ENCODE measurements at places on chromosomes 5 and 9.

DNA sequence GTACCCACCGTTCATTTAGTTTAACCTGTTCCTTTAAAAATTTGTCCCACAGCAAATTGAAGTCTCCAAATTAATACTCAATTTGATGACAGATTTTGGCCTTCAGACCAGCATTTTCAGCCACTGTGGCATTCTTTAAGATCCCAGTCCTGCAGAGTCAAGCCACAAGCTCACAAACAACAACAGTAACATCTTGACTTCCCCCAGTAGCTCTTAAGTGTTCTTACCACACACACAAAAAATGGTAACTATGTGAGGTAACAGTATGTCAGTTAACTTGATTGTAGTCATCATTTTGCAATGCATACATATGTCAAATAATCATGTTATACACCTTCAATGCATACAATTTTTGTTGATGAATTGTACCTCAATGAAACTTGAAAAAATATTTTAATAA, 247.9 kb downstream of the LURAP1L start:
- DNase-seq: no peak

GRCh38 chr9:137452761-137453642, 6.1 kb downstream of the NSMF start:
- DNase-seq: no peak

GRCh38 chr9:27495480-27496134, 28.5 kb upstream of the IFNK start:
- DNase-seq: no peak

- no peak for DNase-seq
These were observed 29.7 kb downstream of the C9orf85 start for GRCh38 chr9:71941060-71941568.

DNA sequence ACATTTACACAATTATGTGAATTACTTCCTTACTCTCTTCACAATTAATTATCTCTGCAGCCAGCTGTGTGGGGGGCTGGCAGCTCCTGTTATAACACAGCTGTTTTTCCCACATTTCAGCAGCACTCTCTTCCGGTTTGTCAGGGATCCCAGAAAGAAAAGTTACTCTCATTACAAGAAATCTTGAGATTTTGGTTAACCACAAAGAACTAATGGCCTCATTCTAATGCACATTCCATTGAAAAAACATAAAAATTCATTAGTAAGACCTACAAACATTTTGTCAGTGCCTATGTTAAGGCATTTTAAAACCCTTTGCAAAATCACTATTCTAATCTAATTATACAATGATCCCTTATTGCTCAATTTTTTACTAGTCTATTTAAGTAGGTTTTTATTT, 64.1 kb downstream of the PDE4D start:
- no peak for DNase-seq

- DNase-seq: peak; percentile 16
These were observed 5.2 kb upstream of the ZDHHC11 start for GRCh38 chr5:855771-856530.

DNA sequence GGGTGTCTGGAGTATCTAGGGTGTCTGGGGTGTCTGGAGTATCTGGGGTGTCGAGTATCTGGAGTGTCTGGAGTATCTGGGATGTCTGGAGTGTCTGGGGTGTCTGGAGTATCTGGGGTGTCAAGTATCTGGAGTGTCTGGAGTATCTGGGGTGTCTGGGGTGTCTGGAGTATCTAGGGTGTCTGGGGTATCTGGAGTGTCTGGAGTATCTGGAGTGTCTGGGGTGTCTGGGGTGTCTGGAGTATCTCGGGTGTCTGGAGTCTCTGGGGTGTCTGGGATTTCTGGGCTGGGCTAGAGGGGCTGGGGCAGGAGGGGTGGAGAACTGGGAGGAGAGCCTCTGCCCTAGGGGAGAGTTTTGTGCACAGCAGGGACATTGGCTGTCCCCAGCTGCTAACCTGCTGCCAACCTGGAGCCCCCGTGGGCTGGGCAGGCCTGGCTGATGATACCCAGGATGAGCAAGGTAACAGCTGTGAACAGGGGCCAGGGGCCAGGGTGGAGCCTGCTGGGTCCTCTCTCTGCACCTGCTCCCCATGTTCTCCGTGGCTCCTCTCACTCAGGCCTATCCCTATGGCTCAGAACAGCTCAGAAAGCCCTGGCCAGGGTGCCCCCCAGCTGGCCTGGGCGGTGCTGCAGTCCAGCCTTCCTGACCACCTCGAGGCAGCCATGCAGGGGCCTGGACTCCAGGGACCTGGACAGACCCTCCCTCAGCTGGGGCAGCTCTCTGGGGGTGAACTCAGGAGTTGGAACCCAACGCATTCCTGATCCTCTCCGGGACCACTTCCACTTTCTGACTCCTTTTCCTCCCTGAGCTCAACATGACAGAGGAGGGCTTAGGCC, 29.9 kb downstream of the LHX3 start:
- no peak for DNase-seq

DNA sequence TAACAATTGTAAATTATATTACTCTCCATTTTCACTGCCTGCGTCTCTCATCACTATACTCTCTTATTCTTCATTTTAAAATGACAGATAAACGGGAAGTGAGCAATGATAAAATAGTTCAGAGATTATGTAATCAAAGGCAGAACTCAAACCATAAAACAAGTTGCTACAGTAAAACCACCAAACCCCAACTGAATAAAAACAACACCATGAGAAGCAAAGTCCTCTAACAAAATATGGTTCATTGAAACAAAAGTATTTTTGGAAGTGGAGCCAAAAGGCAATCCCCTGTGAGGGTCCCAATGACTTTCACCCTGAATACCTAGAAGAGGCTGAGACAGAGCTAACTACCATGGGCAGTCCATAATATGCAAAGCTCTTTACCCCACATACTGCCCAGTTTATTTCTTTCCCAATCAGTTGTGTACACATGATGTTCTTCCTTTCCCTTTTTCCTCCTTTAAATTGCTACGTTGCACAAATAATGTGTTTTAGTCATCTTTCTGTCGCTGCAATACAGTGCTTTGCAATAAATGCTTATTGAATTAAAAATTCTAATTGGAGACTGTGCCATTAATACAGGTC, 64.0 kb upstream of the PTGER4 start:
- no peak for DNase-seq

- no peak for DNase-seq
These were observed 92.6 kb downstream of the TENT4A start for GRCh38 chr5:6805841-6806240.

DNA sequence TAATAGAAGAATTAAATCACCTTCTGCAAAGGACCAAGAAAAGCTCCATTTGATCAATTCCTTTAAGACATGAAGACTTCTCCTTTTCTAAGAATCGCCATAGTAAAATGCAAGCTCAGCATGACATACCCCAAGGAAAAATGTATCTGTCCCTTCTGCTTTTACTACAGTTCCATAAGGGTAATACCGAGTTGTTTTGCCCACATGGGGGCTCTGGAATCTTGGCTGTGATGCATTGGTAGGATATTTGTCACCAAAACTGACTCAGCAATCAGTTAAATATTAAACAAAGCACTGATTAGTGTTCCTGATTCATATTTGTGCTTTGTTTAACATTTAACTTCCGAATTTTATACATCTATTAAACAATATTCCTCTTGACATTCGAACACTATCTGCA, 24.3 kb upstream of the KCNIP1 start:
- DNase-seq: peak; percentile 74

DNA sequence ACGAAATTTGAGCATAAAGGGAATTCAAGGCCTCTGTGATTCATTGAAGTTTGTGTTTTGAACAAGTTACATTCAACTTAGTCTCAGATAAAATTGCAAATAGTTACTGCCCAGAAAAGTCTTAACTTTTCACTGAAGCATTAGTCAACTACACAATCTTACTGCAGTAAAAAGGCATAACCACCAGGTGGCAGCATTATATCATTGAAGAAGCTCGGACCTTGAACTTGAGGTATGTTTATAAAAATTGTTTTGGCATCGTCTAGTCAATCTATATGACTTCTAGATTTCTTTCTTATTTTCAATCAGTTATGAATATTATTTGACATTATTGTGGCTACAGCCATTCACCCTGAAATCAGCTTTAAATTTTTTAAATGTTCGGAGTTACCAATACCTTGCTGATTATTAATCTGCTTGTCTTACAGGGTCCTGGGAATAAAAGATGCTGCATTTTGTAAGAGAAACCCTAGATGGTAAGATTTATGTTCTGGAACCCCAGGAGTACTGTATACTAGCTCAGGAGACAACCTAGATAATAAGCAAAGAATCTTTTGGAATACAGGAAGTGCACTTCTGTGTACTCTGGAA, 83.9 kb upstream of the GRAMD2B start:
- DNase-seq: peak; percentile 38

GRCh38 chr5:59620535-59621212, 272.9 kb downstream of the PDE4D start:
- DNase-seq: no peak

GRCh38 chr5:56974241-56974640, 22.3 kb upstream of the MIER3 start:
- no peak for DNase-seq

DNA sequence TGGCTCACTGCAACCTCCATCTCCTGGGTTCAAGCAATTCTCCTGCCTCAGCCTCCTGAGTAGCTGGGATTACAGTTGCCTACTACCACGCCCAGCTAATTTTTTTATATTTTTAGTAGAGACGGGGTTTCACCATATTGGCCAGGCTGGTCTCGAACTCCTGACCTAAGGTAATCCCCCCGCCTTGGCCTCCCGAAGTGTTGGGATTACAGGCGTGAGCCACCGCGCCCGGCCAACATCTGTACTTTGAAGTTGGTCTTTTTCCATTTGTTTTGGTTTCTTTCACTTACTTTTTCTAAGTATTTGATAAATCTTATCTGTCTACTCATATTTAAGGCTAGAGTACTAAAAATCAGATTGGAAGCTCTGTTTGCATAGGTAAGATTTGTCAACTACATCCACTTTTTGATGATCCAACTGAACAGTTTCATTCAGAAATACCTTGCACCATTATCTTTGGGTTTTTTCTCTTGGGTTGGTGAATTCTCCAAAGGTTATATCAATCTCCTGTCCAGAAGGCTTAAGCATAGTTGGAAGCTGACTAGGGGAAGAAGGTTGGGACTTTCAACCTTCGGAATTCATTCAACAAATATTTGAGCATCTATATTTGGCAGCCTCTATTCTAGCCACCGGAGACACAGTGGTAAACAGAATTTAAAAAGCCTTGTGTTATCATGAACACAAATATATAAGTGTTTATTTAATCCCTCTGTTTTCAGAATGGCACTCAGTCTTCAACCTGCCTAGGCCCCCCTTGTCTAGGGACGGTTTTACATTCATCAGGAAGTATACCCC, 489.1 kb downstream of the RAB3C start:
- DNase-seq: no peak

DNA sequence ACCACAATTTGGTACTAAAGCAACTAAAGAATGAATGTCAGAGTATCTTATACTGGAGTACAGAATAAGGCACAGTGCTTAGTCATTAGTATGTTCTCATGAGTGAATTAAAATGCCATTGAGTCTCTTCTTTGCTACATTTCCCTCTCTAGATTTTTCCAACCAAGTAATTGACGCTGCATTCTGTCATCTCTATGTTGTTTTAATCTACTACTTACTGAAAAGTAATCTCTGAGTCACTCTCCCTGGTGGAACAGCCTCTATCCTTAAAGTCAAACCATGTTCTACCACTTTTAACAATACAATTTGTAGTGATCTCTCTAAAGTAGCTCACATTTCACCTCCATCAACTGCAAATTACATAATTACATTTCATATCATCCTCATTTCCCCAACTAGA, 495.1 kb downstream of the CDH18 start:
- no peak for DNase-seq

GRCh38 chr9:89889865-89890264, 285.1 kb downstream of the GADD45G start:
- no peak for DNase-seq

- no peak for DNase-seq
These were observed 429.8 kb downstream of the SPATA31D1 start for GRCh38 chr9:82418334-82418733.

DNA sequence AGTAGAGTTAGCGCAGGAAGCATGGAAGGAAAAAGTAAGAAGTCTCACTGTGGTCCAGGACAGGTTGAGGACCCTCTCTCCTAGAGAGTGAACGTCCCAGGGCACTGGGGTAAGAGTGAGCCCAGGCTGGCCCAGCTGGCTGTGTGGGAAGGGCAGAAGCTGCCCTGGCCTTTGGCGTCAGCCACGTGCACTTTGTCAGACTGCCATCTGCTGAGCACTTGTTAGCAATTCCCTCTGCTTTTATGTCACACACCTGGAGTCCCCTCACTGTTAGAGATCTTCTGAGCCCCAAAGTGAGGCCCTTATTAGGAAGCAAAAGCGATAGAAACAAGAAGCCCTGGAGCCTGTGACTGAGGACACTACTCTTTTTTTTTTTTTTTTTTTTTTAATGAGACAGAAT, 79.1 kb downstream of the UGCG start:
- DNase-seq: no peak

GRCh38 chr9:102867488-102867887, 127.6 kb upstream of the CYLC2 start:
- no peak for DNase-seq

DNA sequence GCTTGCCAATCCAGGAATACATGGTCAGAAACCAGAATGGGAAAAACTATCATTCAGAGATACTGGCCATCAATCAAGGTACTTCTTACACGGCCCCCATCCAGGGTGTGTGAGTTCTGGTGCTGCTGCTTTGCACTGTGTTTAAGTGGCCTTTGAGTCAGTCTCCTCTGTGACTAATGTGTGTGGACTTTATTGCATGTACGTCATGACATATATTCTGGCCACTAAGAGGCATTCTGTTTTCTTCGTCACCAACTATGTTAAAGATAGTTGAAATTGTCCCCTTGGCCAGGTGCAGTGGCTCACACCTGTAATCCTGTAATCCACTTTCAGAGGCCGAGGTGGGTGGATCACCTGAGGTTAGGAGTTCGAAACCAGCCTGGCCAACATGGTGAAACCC, 8.5 kb downstream of the EXOSC3 start:
- peak; percentile 78 for DNase-seq
